ENCODE measurements at places on chromosomes 1 and 21.

DNA sequence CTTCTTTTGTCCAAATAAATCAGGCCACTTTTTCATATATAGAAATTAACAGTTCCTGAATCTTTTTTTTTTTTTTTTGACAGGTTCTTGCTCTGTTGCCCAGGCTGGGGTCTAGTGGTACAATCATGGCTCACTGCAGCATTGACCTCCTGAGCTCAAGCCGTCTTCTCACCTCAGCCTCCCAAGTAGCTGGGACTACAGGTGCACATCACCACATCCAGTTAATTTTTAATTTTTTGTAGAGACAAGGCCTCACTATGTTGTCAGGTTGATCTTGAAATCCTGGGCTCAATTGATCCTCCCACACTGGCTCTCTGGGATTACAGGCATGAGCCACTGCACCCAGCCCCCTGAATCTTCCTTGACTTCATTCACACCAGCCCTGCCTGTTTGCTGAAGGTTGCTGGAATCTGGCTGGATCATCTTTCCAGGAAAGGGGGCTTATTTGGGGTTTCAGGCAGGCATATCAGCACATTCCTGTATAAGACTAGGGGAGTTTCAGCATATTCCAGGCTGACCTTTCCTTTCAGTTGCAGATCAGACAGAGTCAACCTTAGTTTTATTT is 78.2 kb upstream of the ARHGAP29 start:
- DNase-seq: no peak

DNA sequence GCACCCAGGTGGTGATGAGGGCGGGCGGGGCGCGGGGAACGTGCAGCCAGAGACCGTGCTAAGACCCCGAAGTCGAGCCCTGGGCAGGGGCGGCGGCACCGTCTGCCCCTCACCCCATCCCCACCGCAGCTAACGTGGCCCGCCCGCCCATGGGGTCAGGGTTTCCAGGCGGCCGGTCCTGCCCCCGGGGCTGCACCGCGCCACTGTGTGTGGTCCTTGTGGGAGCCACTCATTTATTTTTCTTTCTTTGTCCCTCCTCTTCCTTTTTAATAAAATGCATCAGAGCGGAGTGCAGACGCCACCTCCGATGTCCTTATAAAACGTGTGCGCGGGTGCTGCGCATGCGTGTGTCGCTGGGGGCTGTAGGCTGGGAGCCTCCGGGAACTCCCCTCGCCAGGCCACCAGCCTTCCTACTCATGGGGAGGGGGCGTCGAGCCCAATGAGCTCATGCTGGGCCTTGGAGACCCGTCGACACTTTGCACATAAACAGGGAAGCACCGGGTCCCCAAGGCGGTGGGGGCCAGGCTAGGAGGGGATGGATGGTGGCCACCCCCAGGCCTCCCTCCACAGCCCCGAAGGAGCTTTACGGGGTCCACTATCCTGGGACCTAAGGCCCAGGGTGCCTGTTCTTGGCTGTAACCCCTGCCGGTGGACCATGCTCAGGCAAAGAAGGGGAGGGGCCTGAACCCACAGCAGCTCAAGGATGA is 59.9 kb downstream of the WNT9A start:
- DNase-seq: peak; percentile 32

DNA sequence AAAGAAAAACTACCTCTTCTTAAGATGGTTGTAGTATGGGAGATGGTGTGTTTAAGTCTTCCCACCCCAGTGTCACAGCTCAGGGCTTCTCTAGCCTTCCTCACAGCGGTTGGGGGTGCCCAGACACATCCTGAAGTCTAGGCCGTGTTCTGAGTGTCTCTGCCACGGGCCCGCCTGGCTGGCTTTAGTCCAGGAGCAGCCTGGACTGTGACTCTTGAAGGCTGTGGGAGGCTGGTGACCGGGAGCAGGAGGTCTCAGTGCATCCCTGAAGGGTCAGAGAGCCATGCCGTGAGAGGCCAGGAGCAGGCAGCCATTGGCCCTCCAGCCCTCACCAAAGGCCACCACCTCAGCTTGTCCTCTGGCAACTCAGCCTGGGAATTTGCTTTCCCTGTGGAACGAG is 4.5 kb downstream of the EPHX1 start:
- DNase-seq: no peak

GRCh38 chr1:94335950-94336349 is 82.2 kb upstream of the ABCD3 start:
- DNase-seq: no peak

GRCh38 chr1:116504308-116505156 is 66.3 kb downstream of the CD58 start:
- DNase-seq: peak; percentile 59

DNA sequence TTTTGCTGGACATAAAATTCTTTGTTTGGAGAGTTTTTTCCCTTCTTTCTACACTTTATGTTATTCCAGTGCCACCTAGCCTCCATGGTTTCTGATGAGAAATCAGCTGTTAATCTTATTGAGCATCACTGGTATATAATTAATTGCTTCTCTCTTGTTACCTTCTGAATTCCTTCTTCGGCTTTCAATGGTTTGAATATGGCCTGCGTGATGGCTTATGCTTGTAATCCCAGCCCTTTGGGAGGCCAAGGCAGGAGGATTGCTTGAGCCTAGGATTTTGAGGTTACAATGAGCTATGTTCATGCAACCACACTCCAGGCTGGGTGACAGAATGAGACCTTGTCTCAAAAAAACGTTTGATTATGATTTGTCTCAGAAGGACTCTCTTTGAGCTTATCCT is 13.0 kb upstream of the CNIH4 start:
- no peak for DNase-seq

- no peak for DNase-seq
These were observed 35.8 kb upstream of the VCAM1 start for GRCh38 chr1:100683448-100684349.

DNA sequence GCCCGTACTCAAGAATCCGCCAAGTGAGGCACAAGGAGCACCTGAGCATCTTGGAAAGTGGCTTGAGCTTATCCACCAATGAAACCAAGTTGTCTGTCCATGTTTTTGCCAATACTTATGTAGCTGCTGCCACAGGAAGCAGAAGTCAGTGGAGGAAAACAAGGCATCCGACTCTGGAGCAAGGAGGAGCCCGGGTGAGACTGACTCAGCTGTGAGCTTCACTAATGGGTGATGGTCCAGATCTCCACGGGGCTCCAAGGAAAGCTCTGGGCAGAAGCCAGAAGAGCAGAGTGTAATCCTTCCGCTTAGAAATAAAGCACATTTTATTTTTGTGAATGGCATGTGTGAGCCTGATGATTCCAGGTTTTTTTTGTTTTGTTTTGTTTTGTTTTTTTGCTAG is 12.3 kb upstream of the SSR2 start:
- DNase-seq: no peak

- no peak for DNase-seq
These were observed 14.4 kb upstream of the KCNH1 start for GRCh38 chr1:211148366-211148765.

GRCh38 chr1:113390871-113391648 is 745 bp downstream of the MAGI3 start:
- peak; percentile 13 for DNase-seq

GRCh38 chr1:191620883-191621282 is 537.4 kb upstream of the RGS18 start:
- DNase-seq: no peak

DNA sequence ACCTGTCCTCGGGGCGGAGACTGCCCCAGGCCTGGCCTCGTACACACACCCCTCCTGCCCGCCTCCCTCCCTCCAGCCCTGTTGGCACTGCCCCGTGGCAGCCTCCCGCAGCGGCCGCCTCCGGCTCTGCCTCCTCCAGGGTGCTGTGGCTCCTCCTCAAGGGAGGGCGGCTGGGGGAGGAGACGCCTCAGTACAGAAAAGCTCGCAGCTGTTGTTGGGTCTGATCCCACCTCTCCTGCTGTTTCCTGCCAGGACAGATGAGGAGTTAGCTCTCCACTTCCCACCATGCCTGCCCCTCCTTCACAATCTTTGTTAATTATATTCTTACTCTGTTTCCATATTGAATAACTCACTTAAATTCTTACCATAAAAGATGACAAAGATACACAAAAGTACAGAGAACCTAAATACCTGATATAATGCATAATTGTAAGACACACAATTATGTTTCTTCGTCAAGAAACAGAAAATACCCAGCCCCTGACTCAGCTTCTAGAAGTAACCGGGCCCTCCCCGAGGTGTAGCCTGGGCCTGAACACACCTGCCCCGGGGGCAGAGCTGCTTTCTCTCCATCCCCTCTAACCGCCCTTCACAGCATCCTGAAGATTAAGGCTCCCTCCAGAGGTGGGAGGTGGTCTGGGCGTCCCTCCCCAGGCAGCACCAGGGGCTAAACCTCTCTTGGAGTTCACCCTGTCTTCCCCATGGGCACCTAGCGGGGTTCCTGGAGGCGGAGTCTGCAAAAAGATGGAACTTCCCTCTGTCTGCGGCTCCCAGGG is 30.6 kb upstream of the COL6A1 start:
- DNase-seq: no peak

- DNase-seq: no peak
These were observed 71.8 kb upstream of the CSF1 start for GRCh38 chr1:109838838-109839240.

DNA sequence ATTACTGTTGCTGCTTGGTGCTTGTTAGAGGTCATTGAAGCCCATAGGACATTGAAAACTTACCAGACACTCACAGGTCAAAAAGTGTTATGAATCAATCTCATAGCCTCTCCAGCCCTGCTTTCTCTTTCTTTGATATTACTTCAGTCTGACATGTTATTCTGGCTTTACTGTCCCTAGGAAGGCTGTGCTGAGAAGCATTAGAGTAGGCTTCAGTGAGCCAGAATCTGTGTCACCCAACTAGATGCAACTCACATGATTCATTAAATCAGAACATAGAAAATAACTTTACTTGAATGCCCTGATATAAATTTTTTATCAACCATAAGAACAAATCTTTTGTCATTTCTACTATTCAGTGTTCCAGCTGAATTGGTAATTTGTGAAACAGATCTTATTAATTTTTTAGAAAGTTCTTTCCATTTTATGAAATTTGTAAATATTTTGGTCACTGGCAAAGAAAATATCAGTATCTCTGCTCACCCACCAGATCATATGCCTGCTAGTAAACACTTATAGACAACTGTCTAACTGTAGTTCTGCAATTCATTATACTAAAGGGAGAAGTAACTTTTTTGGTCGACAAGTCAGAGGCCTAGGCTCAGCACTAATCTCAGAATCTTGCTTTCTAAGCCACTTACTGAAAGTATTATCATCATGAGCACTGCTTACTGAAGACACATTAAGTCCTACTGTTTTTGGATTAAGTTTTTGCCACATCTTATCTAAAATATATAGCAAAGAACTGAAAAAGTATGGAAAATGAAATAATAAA is 48.2 kb downstream of the RPAP2 start:
- DNase-seq: no peak

DNA sequence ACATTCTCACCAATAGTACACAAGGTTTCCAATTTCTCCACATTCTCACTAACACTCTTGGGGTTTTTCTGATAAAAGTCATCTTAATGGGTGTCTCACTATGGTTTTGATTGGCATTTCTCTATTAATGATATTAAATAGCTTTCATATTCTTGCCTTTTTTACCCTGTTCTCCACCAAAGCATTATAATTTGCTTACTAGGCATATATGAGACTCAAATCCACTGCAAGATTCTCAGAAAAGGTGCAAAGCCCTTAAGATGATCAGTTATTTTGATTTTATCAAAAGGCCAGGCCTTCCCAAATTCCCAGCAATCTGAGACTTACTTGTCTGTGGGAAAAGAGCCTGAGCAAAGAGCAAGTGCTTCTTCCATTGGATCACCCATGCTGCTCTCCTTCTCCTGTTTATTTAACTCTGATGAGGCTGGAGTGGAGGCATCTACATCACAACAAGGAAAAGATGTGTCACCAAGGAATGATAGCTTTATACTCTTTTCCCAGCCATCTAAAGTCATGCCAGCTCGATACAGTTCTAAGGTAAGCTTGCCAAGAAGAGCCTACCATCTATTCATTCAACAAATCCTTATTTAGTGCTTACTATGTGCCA is 24.6 kb downstream of the CLSPN start:
- no peak for DNase-seq

- DNase-seq: no peak
These were observed 9.9 kb upstream of the KLHDC7A start for GRCh38 chr1:18470671-18471355.

DNA sequence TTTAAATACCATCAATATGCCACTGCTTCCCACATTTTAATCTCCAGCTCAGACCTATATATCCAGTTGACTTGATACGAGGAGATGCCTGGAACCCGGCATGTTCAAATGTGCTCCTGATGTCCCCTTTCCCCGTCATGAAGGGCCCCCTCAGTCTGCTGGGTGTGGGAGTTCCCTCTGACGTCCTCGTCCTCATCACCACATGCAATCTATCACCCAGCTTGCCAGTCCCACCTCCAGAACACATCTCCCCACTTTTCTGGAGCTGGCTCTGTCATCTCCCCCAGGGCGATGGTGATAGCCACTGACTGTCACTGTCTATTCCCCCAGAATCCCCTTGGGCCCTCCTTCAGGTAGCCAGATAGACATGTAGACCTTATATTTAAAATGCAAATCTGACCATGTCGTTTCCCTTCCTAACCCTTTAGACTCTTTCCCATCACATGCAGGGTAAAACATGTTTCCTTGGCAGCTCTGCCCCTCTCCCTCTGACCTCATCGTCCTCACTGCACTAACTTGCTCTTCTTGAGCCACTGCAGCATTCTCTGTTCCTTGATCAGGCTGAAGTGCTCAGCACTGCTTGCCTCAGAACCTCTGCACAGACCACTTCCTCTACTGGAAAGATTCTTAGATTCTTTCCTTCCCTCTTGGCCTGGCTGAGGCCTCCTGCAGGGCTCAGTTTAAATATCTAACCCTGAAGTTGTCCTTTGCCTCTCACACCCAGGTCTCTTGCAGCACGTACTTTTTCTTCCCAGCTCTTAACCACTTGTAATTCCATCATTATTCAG is 7.4 kb downstream of the AZIN2 start:
- DNase-seq: no peak

- no peak for DNase-seq
These were observed 165.4 kb upstream of the ADAMTS5 start for GRCh38 chr21:27132266-27132665.

DNA sequence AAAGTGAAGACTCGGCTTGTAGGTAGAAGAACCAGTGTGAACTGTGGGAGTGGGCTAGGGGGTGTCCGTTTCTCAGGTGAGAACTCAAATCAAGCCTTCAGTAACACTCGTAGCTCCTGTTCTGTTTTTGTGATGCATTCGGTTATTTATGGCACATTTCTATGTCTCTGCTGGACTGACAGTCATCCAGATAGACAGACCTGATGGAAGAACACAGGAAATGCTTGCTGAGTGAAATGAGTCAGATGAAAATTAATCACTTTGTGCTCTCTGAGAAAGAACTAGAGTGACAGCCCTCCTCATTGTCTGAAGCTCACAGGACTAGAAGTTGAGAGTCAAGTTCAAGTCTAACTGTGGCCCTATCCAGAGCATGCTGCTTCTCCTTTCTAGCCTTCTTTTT is 360.1 kb upstream of the PLXNA2 start:
- DNase-seq: peak; percentile 32

GRCh38 chr21:26798856-26799751 is 46.1 kb downstream of the ADAMTS1 start:
- no peak for DNase-seq

DNA sequence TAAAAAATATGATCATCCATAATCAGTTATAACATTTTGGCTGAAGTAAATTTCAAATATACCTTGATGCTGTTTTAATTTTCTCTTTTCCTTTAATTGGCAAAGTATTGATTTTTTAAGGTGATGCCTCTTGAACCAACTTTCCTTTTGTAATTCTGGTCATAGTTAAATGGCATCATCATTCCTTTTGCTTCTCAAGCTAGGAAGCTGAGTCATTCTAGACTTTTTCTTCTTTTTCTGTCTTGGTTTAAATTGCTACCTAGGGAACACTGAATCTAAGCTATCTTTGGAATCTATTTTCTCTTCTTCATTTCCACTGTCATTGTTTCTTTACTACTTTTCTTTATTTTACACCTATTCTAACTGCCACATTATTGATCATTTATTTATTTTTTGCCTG is 162.7 kb downstream of the HMCN1 start:
- no peak for DNase-seq

All from GM12891 (cell line).